ENCODE measurements at places on chromosomes 1 and 21.

GRCh38 chr1:158362941-158363340, 9.2 kb downstream of the CD1E start:
- no peak for DNase-seq

- DNase-seq = no peak
Measured at GRCh38 chr21:37237764-37238163, 29.4 kb downstream of the VPS26C start.

DNA sequence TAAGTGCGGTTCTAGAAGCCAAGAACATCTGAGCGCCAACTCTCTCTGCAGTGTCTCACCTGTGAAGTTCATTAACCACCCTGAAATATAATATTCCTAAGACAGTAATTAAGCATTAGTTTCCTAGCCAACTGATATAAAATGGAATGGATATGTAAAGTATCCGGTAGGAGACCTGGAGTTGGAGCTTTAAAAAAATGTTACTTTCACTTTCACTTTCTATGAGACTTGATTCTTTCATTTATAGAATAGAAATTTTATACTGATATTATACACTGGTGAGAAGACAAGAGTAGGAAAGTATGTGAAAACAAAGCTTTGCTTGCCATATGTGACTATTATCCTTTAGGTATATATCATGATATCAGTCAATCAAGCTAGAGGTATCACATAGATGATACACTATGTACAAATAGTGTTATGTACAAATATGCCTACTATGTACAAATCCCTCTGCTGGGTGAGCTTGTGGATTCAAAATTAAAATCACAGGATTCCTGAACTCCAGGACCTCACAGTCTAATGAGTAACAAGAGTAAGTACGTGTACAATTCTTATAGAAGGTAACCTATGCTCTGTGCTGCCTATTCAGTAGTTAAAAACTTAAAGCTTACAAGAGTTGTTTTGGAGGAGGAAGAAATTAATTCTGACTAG, 934.2 kb downstream of the TTLL7 start:
- DNase-seq = peak; percentile 31

DNA sequence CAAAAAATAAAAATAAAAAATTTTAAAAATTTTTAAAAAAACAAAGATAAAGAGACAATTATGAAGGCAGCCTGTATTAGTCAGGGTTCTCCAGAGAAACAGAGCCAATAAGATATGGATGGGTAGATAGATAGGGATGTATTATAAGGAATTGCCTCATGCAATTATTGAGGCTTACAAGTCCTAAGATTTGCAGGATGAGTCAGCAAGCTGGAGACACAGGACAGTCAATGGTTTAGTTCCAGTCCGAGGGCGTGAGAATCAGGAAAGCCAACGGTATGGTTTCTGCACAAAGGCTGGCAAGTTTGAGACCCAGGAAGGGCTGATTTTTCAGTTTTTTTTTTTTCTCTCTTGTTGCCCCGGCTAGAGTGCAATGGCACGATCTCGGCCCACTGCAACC, 24.1 kb upstream of the EIF4G3 start:
- peak; percentile 55 for DNase-seq

DNA sequence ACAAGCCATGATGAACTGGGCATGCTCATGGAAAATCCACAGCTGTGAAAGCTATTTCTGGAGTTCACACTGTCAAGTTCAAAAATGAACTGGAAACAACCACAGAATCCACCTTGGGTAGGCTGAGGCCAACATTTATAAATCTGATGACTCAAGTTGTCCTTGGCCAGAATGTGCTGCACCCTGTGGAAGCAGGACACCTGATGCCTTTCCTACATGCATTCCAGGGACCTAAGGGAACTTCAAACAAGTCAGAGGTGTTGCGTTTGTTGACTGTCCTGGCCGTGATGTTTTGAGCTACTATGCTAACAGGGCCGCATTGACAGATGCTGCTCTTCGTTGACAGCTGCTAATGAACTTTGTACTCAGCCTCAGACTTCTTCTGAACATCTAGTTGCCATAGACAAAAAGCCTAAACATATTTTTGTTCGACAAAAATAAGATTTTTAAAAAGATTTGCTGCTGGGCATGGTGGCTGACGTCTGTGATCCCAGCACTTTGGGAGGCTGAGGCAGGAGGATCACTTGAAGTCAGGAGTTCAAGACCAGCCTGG, 127.9 kb upstream of the SLC45A1 start:
- DNase-seq = peak; percentile 75

- DNase-seq = no peak
Measured at GRCh38 chr21:46361935-46362334, 38.0 kb downstream of the PCNT start.

DNA sequence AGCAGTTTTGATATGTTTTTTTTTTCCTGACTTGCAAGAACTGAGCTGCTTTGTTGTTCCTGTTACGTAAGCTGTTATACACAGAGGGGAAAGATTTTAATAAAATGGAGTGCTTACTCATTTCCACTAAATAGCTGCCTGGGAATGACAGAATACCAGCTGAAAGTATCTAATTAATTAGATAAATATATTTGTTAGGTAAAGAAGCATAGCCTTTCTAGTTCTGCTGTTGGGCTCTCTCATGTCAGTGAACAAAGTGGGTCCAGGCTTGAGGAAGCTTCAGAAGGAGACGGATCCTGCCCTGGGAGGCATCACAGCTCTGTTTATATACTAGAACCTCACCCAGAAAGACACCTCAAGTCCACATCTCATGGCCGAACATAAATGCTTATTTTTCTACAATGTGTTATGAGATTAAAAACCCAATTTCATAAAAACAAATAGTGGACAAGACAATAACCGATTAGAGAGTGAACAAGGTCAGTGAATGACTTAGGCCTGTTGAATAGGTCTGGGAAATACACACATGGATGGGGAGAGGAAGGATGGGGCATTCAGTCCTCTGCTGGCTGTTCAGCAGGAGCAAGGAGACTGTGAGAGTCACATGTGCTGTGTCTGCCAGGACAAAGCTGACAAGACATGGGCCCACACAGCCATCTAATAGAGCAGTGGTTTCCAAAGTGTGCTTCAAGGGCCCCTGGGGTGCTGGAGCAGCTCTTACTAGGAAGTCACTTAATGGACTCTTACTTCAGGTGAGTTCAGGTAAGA, 20.6 kb downstream of the TRAF5 start:
- no peak for DNase-seq

DNA sequence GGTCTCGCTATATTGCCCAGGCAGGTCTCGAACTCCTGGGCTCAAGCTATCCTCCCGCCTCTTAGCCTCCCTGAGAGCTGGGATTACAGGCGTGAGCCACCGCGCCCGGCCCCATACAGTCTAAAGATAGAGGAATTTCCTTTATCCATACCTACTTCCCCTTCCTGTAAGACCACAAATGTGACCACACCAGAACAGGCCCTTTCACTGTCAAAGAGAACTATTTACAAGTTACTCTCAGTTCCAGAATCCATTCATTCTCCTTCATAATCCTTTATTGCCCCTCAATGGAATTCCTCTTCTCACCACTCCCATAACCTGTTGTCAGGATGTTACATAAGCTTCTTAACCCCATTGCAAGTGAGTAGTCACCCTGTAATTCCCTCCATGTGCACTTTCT, 26.3 kb upstream of the SLC5A9 start:
- no peak for DNase-seq

GRCh38 chr1:159188375-159188788, 16.3 kb upstream of the ACKR1 start:
- DNase-seq = peak; percentile 58

- DNase-seq = peak; percentile 14
Measured at GRCh38 chr1:54310439-54311328, 95.5 kb downstream of the SSBP3 start.

- DNase-seq = no peak
Measured at GRCh38 chr1:98668733-98669132, 7.2 kb downstream of the SNX7 start.

DNA sequence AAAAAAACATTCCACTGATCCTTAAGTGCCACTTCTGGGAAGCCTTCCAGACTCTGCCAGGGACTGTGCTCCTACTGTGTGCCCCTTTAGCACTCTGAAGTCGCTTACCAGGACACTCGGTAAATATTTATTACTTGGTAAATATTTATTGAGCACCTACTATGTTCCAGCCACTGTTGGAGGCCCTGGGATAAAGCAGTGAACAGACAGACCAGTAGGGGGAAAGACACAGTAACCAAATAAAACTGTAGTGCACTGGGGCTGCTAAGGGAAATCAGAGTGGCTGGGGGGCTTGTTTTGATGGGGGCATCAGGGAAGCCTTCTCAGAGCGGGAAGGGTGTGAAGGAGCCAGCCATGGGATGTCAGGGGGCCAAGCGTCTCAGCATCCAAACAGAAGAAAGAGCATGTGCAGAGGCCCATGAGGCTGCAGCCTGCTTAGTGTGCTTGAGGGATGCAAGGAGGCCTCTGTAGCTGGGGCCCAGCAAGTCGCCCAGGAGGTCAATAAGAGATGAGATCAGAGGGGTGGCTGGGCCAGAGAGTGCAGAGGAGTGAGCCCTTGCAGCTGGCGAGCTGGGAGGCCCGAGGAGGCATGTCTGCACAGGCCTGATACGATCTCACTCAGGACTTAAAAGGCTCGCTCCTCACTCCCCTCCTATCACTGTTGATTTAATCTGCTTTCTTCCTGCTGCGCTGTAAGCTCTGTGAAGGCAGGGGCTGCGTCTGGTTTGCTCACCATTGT, 28.6 kb downstream of the KAZN start:
- DNase-seq = peak; percentile 47

DNA sequence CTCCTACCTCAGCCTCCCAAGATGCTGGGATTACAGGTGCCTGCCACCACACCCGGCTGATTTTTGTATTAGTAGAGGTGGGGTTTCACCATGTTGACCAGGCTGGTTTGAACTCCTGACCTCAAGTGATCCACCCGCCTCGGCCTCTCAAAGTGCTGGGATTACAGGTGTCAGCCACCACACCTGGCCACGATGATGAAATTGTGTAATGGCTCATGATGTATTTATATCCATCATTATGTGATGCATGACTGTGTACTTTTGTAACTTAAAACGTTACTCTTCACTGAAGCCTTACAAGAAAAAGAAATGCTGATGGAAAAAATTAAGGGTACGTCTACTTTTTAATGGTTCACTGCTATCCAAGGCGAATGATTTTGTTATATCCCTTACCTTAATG, 7.5 kb downstream of the TARDBP start:
- DNase-seq = no peak

DNA sequence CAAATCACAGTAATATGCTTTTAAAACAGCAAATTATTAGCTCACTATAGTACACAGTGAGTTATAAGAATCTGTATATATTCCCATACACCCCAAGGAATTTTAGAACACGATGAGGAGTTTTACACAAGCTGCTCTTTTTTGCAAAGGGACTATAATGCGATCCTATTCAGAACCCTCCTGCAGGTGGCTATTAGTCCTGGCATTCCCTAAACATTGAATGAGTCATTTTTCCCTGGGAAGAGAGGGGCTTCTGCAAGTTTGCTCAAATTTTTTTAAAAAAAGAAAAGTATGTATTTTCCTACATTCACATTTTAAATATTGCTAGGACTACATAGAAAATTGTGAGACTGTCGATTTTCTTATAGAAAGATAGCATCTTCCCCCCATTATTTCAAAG, 106.3 kb downstream of the COL11A1 start:
- no peak for DNase-seq

DNA sequence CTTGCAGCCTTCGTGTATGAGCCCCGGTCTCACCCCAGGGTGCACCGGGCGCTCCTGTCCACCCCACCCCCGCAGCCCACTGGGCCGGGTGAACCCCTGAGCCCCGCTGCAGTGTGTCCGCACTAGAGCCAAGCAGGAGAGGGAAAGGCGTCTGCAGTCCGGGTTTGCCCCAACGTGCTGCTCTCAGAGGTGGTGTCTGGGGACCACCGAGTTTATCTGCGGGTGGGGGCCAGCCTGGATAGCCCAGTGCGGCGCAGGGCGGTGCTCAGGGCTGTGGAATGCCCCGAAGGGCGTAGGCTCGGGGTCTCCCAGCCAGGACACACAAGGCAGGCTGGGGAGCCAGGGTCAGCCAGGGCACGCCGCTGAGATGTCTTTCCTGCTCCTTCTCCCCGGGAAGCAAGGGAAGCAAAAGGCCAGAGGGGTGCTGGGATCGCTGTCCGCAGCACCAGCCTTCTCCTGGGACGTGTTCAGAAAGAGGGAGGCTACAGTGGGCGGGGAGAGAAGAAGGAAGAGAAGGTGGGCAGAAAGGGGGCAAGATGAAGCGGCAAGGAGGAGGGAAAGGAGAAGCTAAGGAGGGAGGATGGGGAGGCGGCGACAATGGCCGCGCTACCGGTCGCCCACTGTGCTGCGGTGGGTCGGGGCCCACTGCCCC, 56.6 kb downstream of the MAB21L3 start:
- DNase-seq = no peak

DNA sequence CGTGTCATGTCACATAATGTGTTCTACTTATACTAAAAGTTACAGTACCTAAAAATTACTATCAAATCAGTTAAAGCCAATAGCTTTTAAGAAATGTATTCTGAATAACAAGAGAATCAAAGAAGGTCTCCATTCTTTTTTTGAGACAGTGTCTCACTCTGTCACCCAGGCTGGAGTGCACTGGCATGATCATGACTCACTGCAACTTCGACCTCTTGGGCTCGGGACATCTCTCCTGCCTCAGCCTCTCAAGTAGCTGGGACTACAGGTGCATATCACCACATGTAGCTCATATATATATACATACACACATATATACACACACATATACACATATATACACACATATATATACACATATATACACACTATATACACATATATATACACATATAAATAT, 20.1 kb downstream of the COP1 start:
- DNase-seq = peak; percentile 3

DNA sequence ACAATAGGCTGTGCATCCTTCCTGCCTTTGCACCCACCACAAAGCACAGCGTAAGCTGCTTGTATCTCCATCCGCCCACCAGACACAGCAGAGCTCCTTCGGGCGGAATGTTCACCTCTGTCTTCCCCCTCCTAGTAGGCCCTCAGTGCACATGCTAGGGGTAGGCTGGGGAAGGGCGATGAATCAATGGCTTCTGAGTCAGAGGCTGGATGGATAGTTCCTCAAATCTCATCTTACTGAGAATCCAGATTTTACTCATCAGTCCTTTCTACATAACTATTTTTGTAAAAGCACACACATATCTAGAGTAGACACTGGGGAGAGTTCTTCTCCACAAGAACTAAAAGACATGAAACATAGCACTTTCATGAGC, 73.8 kb downstream of the BCAR3 start:
- DNase-seq = peak; percentile 41

- DNase-seq = no peak
Measured at GRCh38 chr1:37181425-37181824, 147.1 kb upstream of the GRIK3 start.

- no peak for DNase-seq
Measured at GRCh38 chr1:248306103-248306502, 2.9 kb upstream of the OR2T12 start.
